Esophagus mucosa (tissue), 1 donor: ENCODE measurements at places on chromosomes 7 and 10. TPM values are rescaled to one million over a fixed set of nuclear protein-coding genes. Genes with fewer than 3 reads are reported as not detected.

C10orf62 gene
- total RNA-seq = 0.16 TPM

DEPP1 gene
- 3.3 TPM for total RNA-seq

SMIM30 gene
- 27.3 TPM for total RNA-seq

FAM131B gene
- 0.44 TPM for total RNA-seq

EPO gene
- not detected for total RNA-seq

EMX2 gene
- total RNA-seq = not detected

UCMA gene
- total RNA-seq = not detected

CARD11 gene
- total RNA-seq = 0.80 TPM

PIK3AP1 gene
- total RNA-seq = 1.0 TPM

CPA4 gene
- total RNA-seq = 9.4 TPM

AMPH gene
- 0.16 TPM for total RNA-seq

BAG3 gene
- total RNA-seq = 59.7 TPM

MALRD1 gene
- 0.08 TPM for total RNA-seq

TRIM73 gene
- total RNA-seq = 0.92 TPM

FRA10AC1 gene
- total RNA-seq = 11.8 TPM

TUBAL3 gene
- total RNA-seq = 0.12 TPM
